ENCODE measurements at places on chromosomes 11 and 22. TPM values are rescaled to one million over a fixed set of nuclear protein-coding genes. Genes with fewer than 3 reads are reported as not detected.

- no peak overlapping the region for H3K4me3 ChIP-seq
- no peak overlapping the region for H3K27ac ChIP-seq
- no peaks in the 10 kb centered on the region for H3K27me3 ChIP-seq
- H3K36me3 ChIP-seq = peaks cover 23% of the 10 kb centered on the region
Measured at GRCh38 chr11:73804712-73805111, 17.0 kb downstream of the MRPL48 start.

DNA sequence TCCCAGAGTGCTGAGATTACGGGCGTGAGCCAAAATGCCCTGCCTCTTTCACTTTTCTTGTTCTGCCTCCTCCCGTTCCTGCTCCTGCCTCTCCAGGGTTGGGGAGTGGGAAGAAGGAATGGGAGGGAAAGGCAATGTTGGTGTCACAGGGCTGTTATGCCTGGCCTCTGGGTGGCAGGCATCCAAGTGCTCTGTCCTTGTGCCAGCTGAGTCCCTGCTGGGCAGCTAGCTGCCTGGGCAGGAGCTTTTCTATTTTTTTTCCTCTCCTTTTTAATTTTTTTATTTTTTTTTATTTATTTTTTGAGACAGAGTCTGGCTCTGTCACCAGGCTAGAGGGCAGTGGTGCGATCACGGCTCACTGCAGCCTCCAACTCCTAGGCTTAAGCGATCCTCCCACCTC is 4.1 kb upstream of the SAC3D1 start:
- H3K4me3 ChIP-seq = no peak overlapping the region
- DNase-seq = no peak
- no peaks in the 10 kb centered on the region for H3K36me3 ChIP-seq
- H3K27ac ChIP-seq = no peak overlapping the region
- H3K4me1 ChIP-seq = no peaks in the 10 kb centered on the region
- H3K27me3 ChIP-seq = no peaks in the 10 kb centered on the region

GRCh38 chr11:77069336-77069968 is 2.7 kb downstream of the CAPN5 start:
- no peaks in the 10 kb centered on the region for H3K36me3 ChIP-seq
- DNase-seq = no peak
- H3K4me1 ChIP-seq = peaks cover 9% of the 10 kb centered on the region
- H3K4me3 ChIP-seq = no peak overlapping the region

DNA sequence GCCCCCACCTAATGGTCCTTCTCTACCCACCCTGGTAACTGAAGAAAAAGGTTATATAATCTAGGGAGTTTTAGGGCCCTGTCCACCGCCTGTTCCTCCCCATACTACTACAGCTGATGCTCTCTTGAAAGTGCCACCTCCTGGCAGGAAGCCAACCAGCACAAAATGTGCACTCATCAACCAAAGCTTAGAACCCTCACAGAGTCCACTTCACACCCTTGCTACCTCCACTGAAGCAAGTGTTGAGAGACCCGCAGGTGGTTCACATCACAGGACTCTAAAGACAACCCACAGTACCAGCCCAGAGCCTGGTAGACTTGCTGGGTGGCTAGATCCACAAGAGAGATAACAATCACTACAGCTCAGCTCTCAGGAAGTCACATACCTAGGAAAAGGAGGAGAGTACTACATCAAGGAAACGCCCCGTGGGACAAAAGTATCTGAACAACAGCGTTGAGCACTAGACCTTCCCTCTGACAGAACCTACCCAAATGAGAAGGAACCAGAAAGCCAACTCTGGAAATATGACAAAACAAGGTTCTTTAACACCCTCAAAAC is 17.5 kb upstream of the OR10W1 start:
- H3K4me3 ChIP-seq = no peak overlapping the region
- no peak overlapping the region for H3K27ac ChIP-seq
- no peaks in the 10 kb centered on the region for H3K36me3 ChIP-seq
- H3K4me1 ChIP-seq = no peaks in the 10 kb centered on the region

LGALS1 gene
- total RNA-seq = 390 TPM

RRP8 gene
- total RNA-seq = 30.0 TPM

- peak within 1 kb of the TSS; percentile 99 for H3K27ac ChIP-seq
- no peaks in the 10 kb centered on the region for H3K36me3 ChIP-seq
- H3K4me1 ChIP-seq = peaks cover 17% of the 10 kb centered on the region
- H3K27me3 ChIP-seq = no peaks in the 10 kb centered on the region
- peak within 1 kb of the TSS; percentile 100 for H3K4me3 ChIP-seq
Measured at GRCh38 chr11:64284048-64284961, at the start of gene BAD. BAD (minus strand) TSS chr11:64284665; CDS start chr11:64284368, 297 bp downstream.

DNA sequence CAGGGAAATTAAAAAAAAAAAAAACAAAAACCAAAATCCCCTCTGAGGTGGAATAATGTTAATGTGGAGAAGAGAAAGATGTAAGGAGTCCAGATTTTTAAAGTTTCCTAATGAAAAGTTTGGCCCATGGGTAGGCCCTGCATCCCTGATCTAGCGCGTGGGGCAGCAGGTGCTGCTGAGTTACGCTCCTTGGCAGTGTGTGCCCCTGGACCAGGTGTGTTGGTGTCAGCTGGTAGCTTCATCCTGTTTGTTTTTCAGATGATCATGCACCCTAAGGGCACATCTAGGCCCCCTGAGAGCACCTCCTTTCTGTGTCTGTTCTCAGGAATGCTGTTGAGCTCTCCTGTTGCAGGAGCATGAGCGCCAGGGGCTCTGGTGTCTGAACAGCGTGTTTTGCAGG is 6.7 kb downstream of the DGCR8 start:
- H3K27ac ChIP-seq = no peak overlapping the region
- DNase-seq = no peak
- H3K4me1 ChIP-seq = peaks cover 12% of the 10 kb centered on the region
- H3K36me3 ChIP-seq = peaks cover 16% of the 10 kb centered on the region

- DNase-seq = no peak
- no peaks in the 10 kb centered on the region for H3K36me3 ChIP-seq
- H3K4me3 ChIP-seq = no peak overlapping the region
- no peaks in the 10 kb centered on the region for H3K27me3 ChIP-seq
- H3K27ac ChIP-seq = no peak overlapping the region
Measured at GRCh38 chr11:68976563-68976962, 4.2 kb downstream of the MRGPRD start.

OR8D1 gene
- not detected for total RNA-seq

DNA sequence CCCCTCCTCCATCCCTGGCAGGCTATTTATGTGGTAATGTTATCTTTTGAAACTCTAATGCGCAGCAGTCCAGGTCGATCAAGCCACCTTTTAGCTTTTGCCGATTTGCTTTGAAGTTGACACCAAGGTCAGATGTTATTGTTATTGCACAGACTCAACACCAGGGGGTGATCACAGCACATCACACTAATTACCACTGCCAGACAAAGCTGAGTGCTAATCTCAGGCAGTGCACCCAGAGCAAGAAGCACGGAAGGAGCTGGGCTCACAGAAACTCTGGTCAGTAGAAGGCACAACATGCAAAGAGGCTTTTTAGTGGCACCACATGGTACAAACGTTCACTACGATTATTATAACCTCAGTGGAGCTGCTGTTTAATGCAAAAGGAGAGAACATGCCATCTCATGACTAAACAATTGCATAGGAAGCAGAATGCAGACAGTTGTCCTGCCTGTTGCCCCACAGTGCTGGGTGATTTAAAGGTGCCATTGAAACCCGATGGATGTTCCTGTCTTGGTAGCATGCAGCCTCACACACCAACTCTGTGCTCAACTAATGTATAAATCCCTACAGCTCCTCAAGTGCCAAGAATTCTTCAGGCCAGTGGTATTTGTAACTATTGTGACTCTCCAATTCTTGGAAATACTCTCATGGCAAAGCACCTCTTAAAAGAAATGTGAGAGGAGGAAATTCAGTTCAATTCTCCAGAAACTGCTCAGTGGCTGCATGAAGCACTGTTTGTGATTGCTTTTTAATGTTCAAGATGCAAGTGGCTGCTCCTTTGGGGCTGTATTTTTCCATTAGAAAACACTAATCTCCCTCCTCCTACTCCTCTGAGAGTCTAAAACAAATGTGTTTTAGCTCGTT is 353.9 kb upstream of the DDI1 start:
- H3K4me3 ChIP-seq = no peak overlapping the region
- no peaks in the 10 kb centered on the region for H3K27me3 ChIP-seq
- H3K27ac ChIP-seq = no peak overlapping the region
- no peaks in the 10 kb centered on the region for H3K4me1 ChIP-seq

DNA sequence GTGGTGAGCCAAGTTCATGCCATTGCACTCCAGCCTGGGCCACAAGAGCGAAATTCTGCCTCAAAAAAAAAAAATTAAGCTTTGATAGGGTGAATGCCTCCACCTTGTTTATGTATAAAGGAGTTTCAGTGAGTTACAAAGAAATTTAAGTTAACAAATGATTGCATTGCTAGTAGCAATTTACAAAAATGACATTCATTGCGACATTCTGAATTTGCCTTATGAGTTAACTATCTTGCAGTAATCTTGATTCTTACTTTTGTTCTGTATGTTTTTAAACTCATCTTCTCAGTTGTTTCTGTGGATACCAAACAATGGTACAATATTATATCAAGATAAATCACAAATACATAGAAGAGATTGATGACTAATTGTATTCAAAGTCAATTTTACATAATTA is 207.0 kb downstream of the DDX10 start:
- no peak for DNase-seq
- no peak overlapping the region for H3K27ac ChIP-seq
- no peaks in the 10 kb centered on the region for H3K27me3 ChIP-seq
- H3K36me3 ChIP-seq = no peaks in the 10 kb centered on the region
- H3K4me3 ChIP-seq = no peak overlapping the region

GRIA4 gene
- total RNA-seq = not detected

OR2AG2 gene
- not detected for total RNA-seq

RBM7 gene
- 67.0 TPM for total RNA-seq

OR10G4 gene
- not detected for total RNA-seq

GRCh38 chr22:45335854-45336522 is 26.3 kb downstream of the FAM118A start:
- H3K4me1 ChIP-seq = peaks cover 10% of the 10 kb centered on the region
- H3K36me3 ChIP-seq = peaks cover 92% of the 10 kb centered on the region
- no peak overlapping the region for H3K27ac ChIP-seq
- no peaks in the 10 kb centered on the region for H3K27me3 ChIP-seq
- no peak overlapping the region for H3K4me3 ChIP-seq

TRPC6 gene
- total RNA-seq = not detected

DYNC2H1 gene
- total RNA-seq = 4.2 TPM

- H3K4me3 ChIP-seq = no peak overlapping the region
- peaks cover 16% of the 10 kb centered on the region for H3K4me1 ChIP-seq
- no peak for DNase-seq
- no peak overlapping the region for H3K27ac ChIP-seq
- H3K36me3 ChIP-seq = peaks cover 12% of the 10 kb centered on the region
- H3K27me3 ChIP-seq = no peaks in the 10 kb centered on the region
Measured at GRCh38 chr11:65863889-65864705, 3.9 kb downstream of the MUS81 start.

GRCh38 chr11:76382209-76382608 is 1.1 kb downstream of the GVQW3 start:
- no peak overlapping the region for H3K27ac ChIP-seq
- H3K27me3 ChIP-seq = no peaks in the 10 kb centered on the region
- H3K4me3 ChIP-seq = peak overlapping the region; percentile 86
- no peak for DNase-seq
- H3K36me3 ChIP-seq = no peaks in the 10 kb centered on the region

DMC1 gene
- total RNA-seq = 0.32 TPM

DNA sequence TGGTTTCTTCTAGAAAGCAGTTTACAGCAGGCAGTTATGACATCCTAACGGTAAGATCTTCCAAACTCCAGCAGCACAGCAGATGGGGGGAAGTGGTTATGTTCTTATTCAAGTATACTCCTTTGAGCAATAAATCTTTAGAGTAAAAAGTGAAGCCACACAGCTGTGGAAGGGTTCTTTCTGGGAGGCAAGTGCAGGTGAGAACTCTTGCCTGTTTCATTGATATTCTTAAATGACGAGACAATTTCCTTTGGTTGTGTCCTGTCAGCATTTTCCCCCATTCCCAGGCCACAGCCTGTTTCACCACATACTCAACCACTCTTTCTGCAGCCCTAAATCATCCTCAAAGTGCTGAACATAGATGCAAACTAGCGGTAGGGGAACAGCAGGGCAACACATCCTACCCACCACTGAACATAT is 207.3 kb upstream of the MTNR1B start:
- DNase-seq = no peak
- no peak overlapping the region for H3K4me3 ChIP-seq
- H3K36me3 ChIP-seq = no peaks in the 10 kb centered on the region
- no peaks in the 10 kb centered on the region for H3K27me3 ChIP-seq
- no peak overlapping the region for H3K27ac ChIP-seq

TTC12 gene
- 84.5 TPM for total RNA-seq

TUBA8 gene
- total RNA-seq = 3.1 TPM

- DNase-seq = no peak
- no peaks in the 10 kb centered on the region for H3K36me3 ChIP-seq
- no peak overlapping the region for H3K27ac ChIP-seq
Measured at GRCh38 chr22:29716814-29717545, 2.8 kb upstream of the CABP7 start.

DNA sequence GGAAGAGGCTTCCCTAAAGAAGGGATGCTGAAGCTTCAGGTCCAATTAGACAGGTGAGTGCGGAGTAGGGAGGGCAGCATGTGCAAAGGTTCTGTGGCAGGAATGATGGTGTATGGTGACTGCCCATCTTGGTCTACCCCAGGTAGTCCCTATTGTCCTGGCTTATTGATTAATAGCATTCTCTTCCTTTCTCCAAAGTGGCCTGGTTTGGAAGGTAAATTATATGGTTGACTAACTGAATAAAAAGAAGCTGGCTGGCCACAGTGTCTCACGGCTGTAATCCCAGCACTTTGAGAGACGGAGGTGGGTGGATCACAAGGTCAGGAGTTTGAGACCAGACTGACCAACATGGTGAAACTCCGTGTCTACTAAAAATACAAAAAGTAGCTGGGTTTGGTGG is 230.5 kb downstream of the MIAT start:
- H3K27ac ChIP-seq = no peak overlapping the region
- no peaks in the 10 kb centered on the region for H3K27me3 ChIP-seq
- no peaks in the 10 kb centered on the region for H3K4me1 ChIP-seq
- no peak for DNase-seq
- H3K36me3 ChIP-seq = no peaks in the 10 kb centered on the region

- no peak for DNase-seq
- no peak overlapping the region for H3K4me3 ChIP-seq
- no peak overlapping the region for H3K27ac ChIP-seq
- H3K36me3 ChIP-seq = no peaks in the 10 kb centered on the region
- H3K27me3 ChIP-seq = no peaks in the 10 kb centered on the region
Measured at GRCh38 chr22:46165977-46166376, 15.7 kb downstream of the PPARA start.

NFAM1 gene
- 4.0 TPM for total RNA-seq

MS4A4A gene
- total RNA-seq = 0.62 TPM

GRCh38 chr11:59558270-59558643 is 46.9 kb downstream of the OR4D9 start:
- H3K27me3 ChIP-seq = no peaks in the 10 kb centered on the region
- H3K4me1 ChIP-seq = peaks cover 29% of the 10 kb centered on the region
- peaks cover 4% of the 10 kb centered on the region for H3K36me3 ChIP-seq
- no peak for DNase-seq
- H3K4me3 ChIP-seq = no peak overlapping the region

- no peak for DNase-seq
- H3K4me3 ChIP-seq = no peak overlapping the region
- H3K4me1 ChIP-seq = peaks cover 20% of the 10 kb centered on the region
- no peaks in the 10 kb centered on the region for H3K27me3 ChIP-seq
Measured at GRCh38 chr11:95338430-95338991, 107.5 kb upstream of the SESN3 start.
